Activated B cell treated with CpG ODN at 0.5 μM for 24 hours (primary cell): ENCODE measurements at places on chromosomes 6 and 20. TPM values are rescaled to one million over a fixed set of nuclear protein-coding genes. Genes with fewer than 3 reads are reported as not detected.

DNA sequence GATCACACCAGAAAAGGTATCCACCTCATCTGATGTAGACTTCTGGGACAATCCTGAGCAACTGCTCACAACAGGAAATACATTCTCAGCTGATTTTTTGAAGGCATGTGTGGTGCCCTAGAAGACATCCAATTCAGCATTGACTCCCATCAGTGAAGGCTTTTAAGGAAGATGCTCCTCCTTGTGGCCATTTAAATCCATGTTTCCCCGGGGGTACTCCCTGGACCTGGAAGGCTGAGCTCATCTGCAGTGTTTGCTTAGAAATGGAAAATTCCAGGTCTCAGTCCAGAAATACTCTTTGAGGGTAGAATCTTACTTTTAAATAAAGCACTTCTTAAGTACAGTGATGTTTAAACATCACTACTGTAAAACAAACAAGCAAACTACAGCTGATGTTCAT lies 195.5 kb upstream of the PDE10A start:
- no peak overlapping the region for H3K27ac ChIP-seq
- no peak for DNase-seq
- H3K36me3 ChIP-seq, result no peaks in the 10 kb centered on the region
- no peak overlapping the region for H3K4me3 ChIP-seq
- H3K27me3 ChIP-seq, result peaks cover 14% of the 10 kb centered on the region

DNA sequence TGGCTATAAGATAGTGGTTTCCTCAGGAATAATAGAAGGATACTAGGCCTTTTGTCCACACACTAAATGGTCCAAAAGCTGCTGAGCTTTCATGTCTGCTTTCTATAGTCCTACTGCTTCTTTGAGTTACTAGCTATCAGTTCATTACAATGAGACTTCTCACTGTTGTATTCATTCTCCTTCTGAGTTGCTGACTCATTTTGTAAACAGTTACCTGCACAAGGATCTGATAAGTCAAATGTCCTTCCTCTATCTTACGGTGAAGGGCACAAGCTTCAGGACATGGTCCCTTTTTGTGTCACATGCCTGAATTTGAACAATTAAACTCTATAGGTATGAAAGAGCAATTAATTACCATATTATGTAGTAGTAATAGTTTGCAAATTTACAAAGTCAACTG lies 90.5 kb downstream of the MAN1A1 start:
- H3K27me3 ChIP-seq, result no peaks in the 10 kb centered on the region
- H3K36me3 ChIP-seq, result peaks cover 14% of the 10 kb centered on the region
- H3K4me1 ChIP-seq, result peaks cover 4% of the 10 kb centered on the region
- no peak overlapping the region for H3K4me3 ChIP-seq

DNA sequence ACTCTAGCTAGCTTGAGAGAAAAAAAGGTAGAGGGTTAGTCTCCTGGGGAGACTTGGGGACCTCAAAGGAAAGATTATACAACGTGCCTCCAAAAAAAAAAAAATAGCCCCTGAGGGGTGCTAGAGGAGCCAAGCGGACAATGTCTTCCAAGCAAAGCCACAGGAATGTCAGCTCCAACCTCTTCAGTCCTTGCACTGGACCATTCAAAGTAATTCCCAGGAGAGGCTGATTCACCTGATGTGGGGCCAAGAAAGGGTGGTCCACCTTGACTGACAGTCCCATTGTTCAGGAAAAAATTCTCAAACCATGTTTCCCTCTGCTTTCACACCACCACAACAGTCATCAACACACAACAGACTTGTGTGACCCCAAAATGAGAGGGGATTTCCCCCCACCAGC lies 30.7 kb downstream of the ASIP start:
- no peak overlapping the region for H3K4me3 ChIP-seq
- H3K27ac ChIP-seq, result no peak overlapping the region
- H3K36me3 ChIP-seq, result peaks cover 24% of the 10 kb centered on the region
- H3K27me3 ChIP-seq, result peaks cover 3% of the 10 kb centered on the region

DNA sequence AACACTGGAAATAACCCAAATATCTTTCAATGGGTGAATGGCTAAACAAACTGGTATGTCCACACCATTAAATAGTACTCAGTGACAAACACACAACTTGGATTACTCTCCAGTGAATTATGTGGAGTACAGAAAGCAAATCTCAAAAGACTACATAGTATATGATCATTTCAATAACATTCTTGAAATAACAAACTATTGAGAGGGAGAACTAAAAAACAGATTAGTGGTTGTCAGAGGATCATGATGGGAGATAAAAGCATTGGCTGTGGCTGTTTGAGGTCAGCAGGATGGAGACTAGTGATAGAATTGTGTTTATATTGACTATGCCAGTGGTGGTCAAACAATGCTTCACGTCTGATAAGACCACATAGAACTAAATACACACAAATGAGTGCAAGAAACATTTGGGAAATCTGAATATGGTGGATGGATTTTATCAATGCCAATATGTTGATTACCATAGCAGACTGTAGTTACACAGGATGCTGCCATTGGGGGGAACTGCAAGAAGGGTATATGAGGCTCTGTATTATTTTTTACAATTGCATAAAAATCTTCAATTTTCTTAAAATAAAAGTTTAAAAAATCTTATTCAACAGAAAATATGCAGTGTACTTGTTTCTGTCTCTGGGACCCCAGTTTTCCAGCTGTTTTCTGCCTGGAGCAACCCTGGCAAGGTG lies 242.0 kb downstream of the TBXT start:
- no peaks in the 10 kb centered on the region for H3K36me3 ChIP-seq
- H3K27me3 ChIP-seq, result peaks cover 4% of the 10 kb centered on the region

GRCh38 chr6:84282550-84282949 lies 55.1 kb upstream of the CEP162 start:
- no peak for DNase-seq
- H3K27me3 ChIP-seq, result no peaks in the 10 kb centered on the region
- H3K4me3 ChIP-seq, result no peak overlapping the region

DNA sequence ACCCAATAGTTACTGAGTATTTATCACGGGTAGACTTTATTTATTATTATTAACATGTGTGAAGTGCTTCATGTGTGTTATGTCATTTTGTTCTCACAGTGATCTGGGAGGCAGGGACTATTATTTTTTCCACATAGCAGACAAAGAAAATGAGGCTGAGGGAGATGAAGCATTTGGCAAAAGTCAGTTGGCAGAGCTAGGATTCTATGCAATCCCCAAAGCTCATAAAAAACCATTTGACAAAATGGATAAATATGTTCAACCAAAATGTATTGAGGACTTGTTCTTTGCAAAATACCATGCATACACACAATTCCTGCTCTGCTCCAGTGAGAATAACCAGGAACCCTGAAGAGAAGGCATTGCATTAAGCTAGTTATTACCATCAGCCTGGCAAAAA lies 184.4 kb downstream of the HS3ST5 start:
- H3K4me1 ChIP-seq, result no peaks in the 10 kb centered on the region
- no peak overlapping the region for H3K27ac ChIP-seq
- DNase-seq, result no peak
- H3K27me3 ChIP-seq, result no peaks in the 10 kb centered on the region
- H3K36me3 ChIP-seq, result no peaks in the 10 kb centered on the region
- no peak overlapping the region for H3K4me3 ChIP-seq

DNA sequence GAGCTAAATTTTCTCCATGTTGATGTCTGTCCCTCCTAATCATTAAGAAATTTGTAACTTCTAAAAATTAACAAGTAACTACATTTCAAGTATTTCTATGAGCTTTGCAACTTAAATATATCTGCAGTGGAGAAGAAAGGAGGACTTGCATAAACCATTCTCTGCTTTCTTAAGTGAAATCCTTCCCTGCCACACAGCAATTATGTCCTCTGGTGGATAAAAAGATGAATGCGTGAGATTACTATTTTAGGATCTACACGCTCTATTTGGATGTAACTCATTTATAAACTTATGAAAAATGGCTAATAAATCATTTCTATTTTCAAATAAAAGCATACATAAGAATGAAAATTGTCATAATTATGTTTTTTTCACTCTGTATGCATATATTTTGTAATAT lies 338.0 kb upstream of the PTCHD4 start:
- no peak for DNase-seq
- H3K27ac ChIP-seq, result no peak overlapping the region
- no peaks in the 10 kb centered on the region for H3K4me1 ChIP-seq
- H3K4me3 ChIP-seq, result no peak overlapping the region

- H3K36me3 ChIP-seq, result no peaks in the 10 kb centered on the region
- H3K27ac ChIP-seq, result no peak overlapping the region
- H3K4me1 ChIP-seq, result no peaks in the 10 kb centered on the region
- no peaks in the 10 kb centered on the region for H3K27me3 ChIP-seq
- DNase-seq, result no peak
- H3K4me3 ChIP-seq, result no peak overlapping the region
Observed at GRCh38 chr6:92377137-92377536, 1042.2 kb downstream of the EPHA7 start.

- no peaks in the 10 kb centered on the region for H3K4me1 ChIP-seq
- H3K4me3 ChIP-seq, result no peak overlapping the region
- no peaks in the 10 kb centered on the region for H3K36me3 ChIP-seq
- H3K27ac ChIP-seq, result no peak overlapping the region
- DNase-seq, result no peak
- peaks cover 53% of the 10 kb centered on the region for H3K27me3 ChIP-seq
Observed at GRCh38 chr20:58131151-58131550, 97.3 kb downstream of the ANKRD60 start.

GRCh38 chr6:6397842-6398241 lies 77.4 kb upstream of the F13A1 start:
- DNase-seq, result no peak
- H3K4me3 ChIP-seq, result no peak overlapping the region
- peaks cover 16% of the 10 kb centered on the region for H3K27me3 ChIP-seq
- no peaks in the 10 kb centered on the region for H3K36me3 ChIP-seq
- peaks cover 32% of the 10 kb centered on the region for H3K4me1 ChIP-seq
- H3K27ac ChIP-seq, result no peak overlapping the region

- no peaks in the 10 kb centered on the region for H3K36me3 ChIP-seq
- H3K27me3 ChIP-seq, result peaks cover 6% of the 10 kb centered on the region
- H3K4me3 ChIP-seq, result no peak overlapping the region
Observed at GRCh38 chr6:40077315-40077714, 143.1 kb upstream of the MOCS1 start.

DNA sequence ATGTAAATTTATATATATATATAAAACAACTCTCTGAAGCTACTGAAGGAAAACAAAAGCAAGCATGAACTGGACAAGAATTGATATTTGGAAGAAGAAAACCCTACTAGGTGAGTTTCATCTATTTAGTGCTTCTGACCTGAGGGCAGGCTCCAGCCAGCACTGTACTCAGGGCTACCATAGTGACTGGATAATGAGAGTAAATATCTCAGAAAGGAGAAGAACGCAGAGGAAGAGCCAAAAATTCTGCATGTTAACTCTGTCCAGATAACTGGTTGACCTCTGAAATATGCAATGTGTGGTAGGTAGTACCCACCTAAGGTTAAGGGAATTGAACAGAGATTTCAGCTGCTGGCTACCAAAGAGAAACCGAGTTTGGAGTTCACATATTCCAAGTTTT lies 41.4 kb upstream of the CCN2 start:
- DNase-seq, result no peak
- H3K27ac ChIP-seq, result no peak overlapping the region
- H3K36me3 ChIP-seq, result no peaks in the 10 kb centered on the region
- no peaks in the 10 kb centered on the region for H3K27me3 ChIP-seq

- H3K4me3 ChIP-seq, result no peak overlapping the region
- H3K27me3 ChIP-seq, result no peaks in the 10 kb centered on the region
- DNase-seq, result no peak
- no peak overlapping the region for H3K27ac ChIP-seq
Observed at GRCh38 chr6:154111025-154111424, 72.0 kb downstream of the OPRM1 start.

GRCh38 chr20:15287329-15287728 lies 949.9 kb upstream of the FLRT3 start:
- no peak for DNase-seq
- no peaks in the 10 kb centered on the region for H3K27me3 ChIP-seq
- H3K4me3 ChIP-seq, result no peak overlapping the region
- H3K36me3 ChIP-seq, result peaks cover 3% of the 10 kb centered on the region
- H3K27ac ChIP-seq, result no peak overlapping the region

GRCh38 chr6:146895101-146895771 lies 296.5 kb downstream of the ADGB start:
- no peaks in the 10 kb centered on the region for H3K36me3 ChIP-seq
- H3K27ac ChIP-seq, result no peak overlapping the region
- H3K4me3 ChIP-seq, result no peak overlapping the region
- H3K4me1 ChIP-seq, result no peaks in the 10 kb centered on the region

Gene LYRM4
- 51.2 and 52.2 TPM in 2 replicates for total RNA-seq

Gene GNRH2
- total RNA-seq, result 0.75 TPM in 1 of 2 replicates, not detected in the other

Gene FAM83B
- not detected in 2 replicates for total RNA-seq

Gene CTCFL
- not detected in 2 replicates for total RNA-seq

Gene GPR6
- total RNA-seq, result not detected in 2 replicates

Gene GATA5
- not detected in 2 replicates for total RNA-seq
